ENCODE measurements at places on chromosomes 5 and 9.

GRCh38 chr5:54616031-54616430 is 98.5 kb downstream of the SNX18 start:
- DNase-seq, result peak; percentile 58

GRCh38 chr9:88742483-88742882 is 207.5 kb downstream of the NXNL2 start:
- DNase-seq, result no peak

DNA sequence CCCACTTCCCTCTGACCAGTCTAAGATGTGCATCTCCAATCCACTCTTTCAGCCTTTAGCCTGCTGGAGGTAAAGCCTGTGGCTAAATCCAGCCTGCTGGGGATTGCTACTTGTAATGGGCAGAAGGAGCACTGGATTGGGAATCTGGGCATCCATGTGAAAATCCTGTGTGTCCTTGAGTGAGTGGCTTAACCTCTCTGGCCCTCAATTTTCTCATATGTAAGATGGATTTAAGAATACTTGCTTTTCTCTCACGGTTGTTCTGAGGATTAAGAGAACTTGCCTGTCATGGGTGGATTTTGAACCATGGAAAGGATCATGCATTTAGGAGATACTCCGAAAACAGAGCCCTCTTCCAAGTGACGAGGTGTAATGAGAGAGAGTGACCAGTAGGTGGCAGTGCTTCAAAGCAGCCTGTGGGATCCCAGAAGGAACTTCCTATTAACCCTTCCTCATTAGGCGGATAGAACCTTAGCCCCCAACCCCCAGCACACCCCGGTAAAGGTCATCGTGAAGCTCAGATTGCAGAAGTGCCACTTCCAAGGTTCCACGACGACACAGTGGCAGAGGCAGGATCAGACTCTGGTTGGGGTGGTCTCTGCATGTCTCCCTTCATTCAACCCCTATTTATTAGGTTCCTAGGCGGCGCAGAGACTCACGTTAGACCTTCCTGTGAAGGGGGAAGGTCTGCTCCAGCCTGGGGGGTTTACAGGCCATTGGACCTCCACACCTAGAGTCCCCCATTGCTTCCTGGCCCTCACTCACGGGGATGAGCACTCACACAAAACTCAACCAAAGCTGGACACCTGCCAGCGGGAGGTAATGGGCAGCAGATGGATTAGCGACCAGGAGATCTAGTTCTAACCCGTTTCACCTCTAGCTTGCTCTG is 68.7 kb upstream of the ZNF618 start:
- peak; percentile 80 for DNase-seq

DNA sequence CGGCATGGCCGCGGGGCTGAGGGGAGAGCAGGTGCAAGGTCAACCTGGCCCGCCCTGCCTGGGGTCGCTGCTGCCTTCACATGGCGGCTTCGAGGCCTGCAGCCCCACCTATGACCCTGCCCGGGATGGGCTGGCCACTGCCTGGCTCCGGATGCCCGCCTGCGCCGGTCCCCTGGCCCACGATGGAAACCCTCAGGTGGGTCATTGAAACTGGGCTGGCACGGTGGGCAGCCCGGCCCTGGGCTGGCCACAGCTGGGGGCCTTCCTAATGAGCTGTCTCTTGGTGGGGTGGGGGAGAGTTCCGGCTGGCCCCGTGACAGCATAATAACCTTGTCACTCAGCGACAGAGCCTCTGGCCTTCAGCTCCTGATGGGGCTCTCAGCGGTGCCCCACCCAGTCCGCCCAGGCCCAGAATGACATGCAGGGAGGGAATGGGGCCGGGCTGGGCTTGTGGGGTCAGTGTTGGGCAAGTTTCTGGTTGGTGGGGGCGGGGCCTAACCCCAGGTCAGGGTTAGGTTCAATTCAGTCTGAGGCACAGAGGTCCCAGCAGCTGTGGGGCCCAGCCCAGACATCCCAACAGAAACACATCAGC is at the start of gene CCDC187:
TSS of gene CCDC187 (minus strand) at position 270 of the 592 bp plus-strand sequence. CDS start at position 6, 264 bp downstream.
- no peak for DNase-seq

DNA sequence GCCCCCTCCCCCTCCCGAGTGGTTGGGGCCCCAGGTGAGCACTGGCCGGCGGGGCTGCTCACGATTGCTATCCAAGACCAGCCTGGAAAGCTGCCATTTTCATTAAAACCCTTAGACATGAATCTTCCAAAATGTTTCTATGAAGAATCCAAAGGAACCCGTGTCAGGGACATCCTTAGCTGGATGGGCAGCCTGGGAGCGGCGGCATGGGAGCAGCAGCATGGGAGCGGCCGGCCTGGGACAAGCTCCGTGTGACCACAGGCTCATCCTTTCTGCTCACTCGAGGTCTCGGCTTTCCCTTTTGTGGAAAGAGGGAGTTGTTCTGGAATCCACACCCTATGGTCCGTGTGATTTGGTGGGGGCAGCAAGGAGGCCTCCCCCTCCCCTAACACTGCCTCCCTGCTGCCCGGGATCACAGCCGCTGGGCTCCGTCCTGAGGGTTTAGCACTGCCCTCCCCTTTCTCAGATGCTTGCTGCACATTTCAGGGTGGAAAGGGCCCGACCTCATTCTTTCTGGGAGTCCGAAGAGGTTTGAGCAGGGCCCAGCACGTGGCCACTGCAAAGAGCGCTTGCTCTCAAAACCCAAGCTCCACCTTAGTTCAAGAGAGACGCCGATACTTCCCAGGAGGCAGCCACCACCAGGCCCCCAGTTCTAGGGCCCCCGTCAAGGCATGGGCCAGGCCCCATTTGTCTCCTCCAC is 127.7 kb downstream of the RXRA start:
- DNase-seq, result no peak

DNA sequence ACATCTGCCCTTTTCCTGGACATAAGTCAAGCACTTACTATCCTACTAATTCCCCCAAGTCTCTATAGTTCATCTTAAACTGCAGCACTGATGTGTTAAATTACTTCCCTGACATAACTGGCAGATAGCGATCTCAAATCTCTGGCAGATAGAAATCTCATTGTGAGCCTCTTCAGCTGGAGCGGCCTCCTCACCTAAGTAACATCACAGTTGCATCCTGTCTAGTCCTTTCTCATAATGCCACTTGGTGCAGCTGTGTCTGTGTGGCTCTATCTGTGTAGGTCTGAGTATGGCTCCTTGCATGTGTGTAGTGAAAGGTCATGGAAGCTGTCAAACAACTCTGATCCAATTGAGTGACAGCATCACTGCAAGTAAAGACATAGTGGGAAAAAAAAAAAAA is 53.6 kb upstream of the FST start:
- no peak for DNase-seq

All from hematopoietic multipotent progenitor cell treated with erythropoietin and hydrocortisone succinate and interleukin-3 and kit ligand, for 4 days (in vitro differentiated cells).